NCI-H1417 treated with DMSO at 0.1 percent for 48 hours (cell line): ENCODE measurements at places on chromosomes 2 and 18.

DNA sequence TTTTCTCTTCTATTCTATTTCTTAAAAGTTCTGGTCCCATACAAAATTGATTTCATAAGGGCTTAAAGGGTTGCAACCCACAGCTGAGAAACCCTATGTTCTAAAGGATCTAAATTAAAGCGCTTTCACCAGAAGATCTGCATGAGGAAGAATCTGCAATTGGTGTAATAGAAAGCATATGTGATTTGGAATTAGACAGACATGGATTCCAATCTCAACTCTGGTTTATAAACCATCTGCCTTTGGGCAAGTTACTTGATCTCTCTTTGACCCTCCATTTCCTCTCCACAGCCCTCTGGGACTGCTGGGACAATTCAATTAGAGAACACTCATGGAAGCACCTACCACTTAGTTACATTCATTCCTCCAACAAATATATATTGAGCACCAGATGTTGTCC is 178.7 kb downstream of the ANTXR1 start:
- no peak for DNase-seq

DNA sequence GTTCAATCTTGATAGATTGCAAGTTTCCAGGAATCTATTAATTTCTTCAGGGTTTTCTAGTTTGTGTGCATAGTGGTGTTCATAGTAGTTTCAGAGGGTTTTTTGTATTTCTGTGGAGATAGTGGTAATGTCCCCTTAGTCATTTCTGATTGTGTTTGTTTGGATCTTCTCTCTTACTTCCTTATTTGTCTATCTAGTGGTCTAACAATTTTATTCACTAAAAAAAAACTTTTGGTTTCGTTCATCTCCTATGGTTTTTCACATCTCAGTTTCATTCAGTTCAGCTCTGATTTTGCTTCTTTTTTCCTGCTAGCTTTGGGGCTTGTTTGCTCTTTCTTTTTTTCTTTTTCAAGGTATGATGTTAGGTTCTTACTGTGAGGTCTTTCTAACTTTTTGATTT is 94.5 kb downstream of the SNTG2 start:
- DNase-seq, result no peak

GRCh38 chr2:166494140-166494624 is at the start of gene SCN7A:
Gene SCN7A, minus strand, starts transcription at chr2:166494249. Its CDS starts 16,553 bp downstream, at chr2:166477696.
- DNase-seq, result no peak

DNA sequence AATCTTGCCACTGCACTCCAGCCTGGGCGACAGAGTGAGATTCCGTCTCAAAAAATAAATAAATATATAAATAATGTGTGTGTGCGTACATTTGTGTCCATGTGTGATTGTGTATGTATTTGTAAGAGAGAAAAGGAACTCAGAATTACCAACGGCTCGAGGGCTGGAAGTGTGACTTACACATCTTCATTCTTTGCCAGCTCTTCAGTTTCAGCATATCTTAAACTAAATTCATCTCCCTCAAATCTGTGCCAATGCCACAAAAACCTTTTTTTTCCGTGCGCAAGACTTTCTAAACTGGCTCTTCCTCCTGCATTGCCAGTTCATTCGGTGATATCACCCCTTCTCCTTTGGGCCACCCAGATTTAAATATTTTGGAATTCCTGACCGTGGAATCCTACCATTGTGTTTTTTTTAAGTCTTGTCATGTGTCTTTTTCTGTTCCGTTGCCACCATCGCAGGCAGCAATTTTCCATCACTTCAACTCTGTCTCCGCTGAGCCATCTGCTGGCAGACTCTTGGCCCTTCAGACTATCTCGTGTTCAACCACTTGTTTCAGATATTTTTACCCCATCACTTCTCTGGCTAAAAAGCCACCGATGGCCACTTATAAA is 77.0 kb upstream of the ZNF532 start:
- DNase-seq, result no peak

DNA sequence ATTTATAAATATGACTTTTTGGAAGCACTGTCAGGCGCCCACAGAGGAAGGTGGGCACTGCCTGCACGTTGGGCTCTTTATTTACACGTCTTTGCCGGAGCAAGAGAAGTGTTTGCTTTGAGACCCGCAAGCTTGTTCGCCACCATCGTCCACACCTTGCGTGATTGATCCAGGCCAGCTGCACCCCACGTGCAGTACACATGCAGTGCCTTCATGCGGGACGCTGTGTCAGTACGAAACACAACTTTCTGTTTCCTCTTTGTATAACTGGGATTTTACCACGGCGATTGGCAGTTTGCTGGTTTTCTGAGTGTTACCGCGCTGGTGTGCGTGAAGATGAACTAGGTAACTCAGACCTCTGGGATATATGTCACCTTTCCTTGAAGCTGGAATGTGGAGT is 571.0 kb upstream of the SALL3 start:
- no peak for DNase-seq

- DNase-seq, result no peak
Measured at GRCh38 chr2:54853616-54854310, 130.3 kb downstream of the EML6 start.

- no peak for DNase-seq
Measured at GRCh38 chr18:78971511-78972245, 7.9 kb upstream of the SALL3 start.

DNA sequence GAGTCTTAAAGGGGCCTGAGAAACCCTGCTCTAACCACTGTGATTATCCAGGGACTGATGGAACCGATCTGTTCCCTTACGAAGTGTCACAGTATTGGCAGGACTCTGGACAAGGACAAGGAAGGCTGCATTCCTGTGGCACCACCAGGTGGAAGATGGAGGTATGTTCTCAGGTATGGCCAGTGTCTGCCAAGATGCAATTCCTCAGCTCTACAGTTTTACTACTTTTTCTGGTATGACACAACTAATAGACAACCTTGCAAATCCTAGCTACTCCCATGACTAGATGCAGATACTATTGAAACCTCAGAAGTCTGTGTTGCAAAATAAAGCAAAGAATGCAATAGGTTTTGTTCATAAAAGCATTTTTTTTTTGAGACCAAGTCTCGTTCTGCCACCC is 14.6 kb downstream of the RAB31 start:
- no peak for DNase-seq
